Cortex of kidney (tissue), 1 donor: ENCODE measurements at places on chromosomes 5 and 9.

GRCh38 chr9:105127863-105128220, 116.6 kb upstream of the SLC44A1 start:
- no peak for DNase-seq

DNA sequence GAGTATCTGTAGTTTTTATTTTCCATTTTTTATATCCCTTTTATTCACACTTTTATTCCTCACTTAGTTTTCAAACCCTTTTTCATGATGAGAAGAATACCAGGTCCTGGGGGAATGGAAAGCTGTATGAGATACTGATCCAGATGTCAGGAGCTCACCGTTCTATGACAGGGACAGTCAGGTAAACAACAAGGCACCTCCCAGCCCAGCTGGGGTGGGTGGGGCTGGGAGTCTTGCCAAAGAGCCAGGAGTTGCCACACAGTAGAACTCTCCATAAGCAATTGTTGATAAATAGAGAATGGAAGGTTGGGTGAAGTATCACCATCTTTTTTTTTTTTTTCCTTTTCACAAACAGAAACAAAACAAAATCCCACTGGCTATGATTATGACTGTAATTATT, 225.8 kb downstream of the NSG2 start:
- DNase-seq = no peak

DNA sequence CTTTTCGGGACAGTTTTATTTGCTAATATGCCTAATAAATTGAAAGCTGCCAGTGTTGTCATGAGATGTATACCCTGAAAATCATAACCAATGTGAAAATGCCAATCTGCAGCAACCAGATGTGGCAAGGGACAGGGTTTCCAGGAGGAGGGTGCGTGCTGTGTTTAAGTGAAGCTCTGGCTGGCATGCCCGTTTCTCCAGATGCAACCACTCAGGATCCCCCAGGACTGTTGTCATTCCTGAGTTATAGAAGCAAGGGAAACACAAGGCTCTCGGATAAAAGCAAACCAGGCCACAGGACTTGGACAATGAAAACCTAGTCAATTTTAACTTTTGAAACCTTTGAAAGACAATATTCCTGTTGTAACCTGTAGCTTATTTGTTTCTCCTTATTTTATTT, 360.2 kb downstream of the SLIT3 start:
- no peak for DNase-seq

DNA sequence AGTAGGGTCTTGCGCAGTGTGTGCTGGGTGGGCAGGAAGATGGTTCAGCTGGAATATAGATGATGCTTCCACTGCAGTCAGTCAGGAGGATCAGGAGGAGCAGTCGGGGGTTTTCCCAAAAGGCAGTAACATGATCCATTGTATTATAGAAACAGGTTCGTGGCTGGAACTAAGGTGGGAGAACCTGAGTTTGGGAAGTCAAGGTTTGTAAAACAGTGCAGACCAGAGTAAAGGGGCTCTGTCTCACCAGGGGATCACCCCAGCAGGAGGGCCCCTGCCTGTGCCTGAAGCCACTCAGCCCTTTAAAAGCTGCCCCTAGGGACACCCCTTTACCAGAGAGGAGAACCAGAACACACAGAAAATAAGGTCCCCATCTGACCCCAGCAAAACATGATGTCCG, 213.4 kb downstream of the AUH start:
- DNase-seq = no peak

DNA sequence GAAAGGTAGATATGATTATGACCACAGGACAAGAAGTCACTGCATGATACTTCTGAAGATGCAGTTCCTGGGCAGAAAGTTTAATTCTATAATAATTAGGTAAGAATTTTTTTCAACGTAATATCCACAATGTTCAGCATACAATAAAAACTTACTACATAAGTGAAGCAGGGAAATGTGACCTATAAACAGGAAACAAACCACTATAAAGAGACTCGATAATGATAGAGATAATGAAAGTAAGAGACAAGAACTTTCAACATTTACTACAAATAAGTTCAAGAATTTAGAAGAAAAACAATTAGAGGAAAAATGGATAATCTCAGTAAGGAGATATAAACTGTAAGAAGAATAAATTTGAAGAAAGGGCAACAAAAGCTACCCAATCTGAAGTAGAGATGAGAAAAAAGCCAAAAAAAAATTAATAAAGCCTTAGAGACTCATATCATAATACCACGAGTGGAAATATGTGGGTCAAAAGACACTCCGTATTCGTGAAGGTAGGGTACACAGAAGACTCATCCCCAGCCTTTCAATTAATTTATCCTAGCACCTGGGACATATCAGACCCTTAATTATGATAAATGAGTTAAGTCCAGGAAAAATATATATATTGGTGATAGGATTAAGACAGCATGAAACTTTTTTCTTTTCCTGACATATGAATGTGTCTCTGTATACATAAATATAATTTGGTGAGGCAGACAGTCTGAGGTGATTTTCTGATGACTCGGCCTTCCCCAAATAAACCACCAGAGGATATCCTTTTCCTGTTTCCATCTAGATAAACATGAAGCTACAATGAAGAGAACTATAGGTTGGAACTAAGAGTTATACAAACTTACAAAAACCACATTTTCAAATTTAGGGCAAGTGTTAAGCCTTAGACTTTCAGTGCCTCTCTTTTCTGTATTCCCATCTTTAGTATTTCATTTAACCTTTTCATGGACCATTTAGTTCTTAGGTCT, 120.4 kb downstream of the RAPGEF6 start:
- no peak for DNase-seq

DNA sequence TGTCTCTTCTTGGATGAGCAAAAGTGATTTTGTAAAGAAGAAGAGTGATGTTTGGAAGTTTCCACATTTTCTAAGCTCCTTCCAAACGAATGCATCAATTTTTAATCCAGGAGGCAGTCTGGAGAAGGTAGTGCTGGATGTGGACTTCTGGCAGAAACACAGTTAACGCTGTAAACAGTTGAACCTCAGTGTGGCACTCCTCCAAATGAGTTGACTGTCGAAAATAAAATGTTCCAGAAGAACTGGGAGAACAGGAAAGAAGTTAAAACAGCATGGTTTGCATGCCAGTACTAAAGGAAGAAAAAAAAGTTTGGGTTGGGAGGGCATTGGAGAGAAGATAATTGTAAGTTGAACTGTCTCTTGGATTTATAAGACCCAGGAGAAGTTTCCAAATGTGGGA, 6.5 kb downstream of the ZNF462 start:
- DNase-seq = no peak

DNA sequence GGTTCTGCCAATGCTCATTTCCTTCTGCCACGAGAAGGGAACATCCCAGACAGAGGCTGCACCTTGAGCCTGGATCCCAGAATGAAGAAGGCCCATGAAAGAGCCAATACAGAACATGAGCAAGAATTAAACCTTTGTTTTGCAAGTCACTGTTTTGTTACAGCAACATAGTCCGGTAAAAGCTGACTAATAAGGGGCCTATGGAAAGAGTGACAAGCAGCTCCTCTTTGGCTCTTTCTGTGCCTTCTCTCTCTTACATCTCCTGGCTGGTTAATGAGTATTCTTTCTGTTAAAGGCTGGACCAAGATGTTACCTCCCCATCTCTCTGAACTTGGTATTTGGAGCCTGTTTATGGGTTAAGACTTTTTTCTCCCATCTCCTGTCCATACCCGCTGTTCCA, 10.8 kb downstream of the GFRA3 start:
- no peak for DNase-seq

DNA sequence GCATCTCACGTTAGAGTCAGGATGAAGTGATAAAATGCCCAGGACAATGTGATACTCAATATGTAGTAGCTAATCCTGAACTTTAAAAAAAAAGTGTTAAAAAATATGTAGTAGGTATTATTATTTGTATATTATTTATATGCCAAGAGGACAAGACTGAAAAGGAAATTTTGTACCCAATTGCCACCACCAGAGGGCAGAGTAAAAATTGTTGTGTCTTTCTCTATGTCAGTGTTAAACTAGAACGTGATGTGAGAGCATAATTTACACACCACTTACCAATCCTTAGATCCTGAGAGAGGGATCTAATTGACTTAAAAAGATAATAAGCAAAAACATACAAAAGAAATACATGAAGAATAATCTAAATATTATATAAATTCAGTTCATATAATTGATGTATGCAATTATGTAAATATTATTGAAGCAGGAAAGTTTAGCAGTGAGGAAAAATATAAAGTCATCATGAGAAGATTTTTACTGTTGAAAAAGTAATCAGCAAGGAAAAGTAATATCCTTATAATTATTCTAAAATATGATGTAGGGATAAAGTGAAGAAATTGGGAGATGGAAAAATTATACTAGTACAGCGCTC, 288.9 kb downstream of the RAB3C start:
- DNase-seq = no peak

- DNase-seq = no peak
These were observed 15.2 kb upstream of the ZCCHC9 start for GRCh38 chr5:81286059-81286617.

- no peak for DNase-seq
These were observed 987 bp downstream of the FBXW5 start for GRCh38 chr9:136943291-136944211.

GRCh38 chr5:135547590-135548254, 12.0 kb upstream of the NEUROG1 start:
- DNase-seq = no peak

GRCh38 chr9:81686614-81687520, 2.5 kb downstream of the TLE1 start:
- no peak for DNase-seq

GRCh38 chr9:137306850-137307254, 4.8 kb upstream of the NRARP start:
- no peak for DNase-seq

DNA sequence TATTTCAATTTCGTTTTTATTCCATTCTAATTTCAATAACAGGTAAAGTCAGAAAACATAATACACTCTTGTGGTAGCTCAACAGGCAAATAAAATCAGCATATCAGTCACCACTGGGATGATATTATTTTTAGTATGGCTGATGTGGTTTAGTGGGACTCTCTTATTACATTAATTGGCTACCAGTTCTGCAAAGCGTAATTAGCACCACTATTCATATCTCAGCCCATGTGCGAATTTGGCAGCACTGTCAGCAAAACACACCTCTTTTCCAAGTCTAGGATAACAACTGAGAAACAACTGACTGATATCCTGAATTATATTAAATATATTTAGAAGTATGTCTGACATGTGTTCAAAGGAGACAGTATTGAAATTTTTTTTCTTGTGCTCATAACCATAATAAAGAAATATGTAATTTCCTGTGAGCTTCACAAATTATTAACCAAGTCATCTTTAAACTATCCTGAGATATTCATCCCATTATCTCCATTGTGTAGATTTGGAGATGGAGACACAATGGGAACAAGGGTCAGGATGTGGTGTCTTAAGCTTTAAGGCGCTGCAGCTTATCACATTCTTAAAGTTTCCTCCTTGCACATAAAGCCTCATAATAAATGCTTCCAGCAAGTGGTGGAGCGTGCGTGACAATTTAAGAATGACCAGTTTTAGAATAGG, 212.4 kb downstream of the TLE1 start:
- no peak for DNase-seq

- DNase-seq = no peak
These were observed 85.2 kb upstream of the ALDH1A1 start for GRCh38 chr9:73038089-73038509.

DNA sequence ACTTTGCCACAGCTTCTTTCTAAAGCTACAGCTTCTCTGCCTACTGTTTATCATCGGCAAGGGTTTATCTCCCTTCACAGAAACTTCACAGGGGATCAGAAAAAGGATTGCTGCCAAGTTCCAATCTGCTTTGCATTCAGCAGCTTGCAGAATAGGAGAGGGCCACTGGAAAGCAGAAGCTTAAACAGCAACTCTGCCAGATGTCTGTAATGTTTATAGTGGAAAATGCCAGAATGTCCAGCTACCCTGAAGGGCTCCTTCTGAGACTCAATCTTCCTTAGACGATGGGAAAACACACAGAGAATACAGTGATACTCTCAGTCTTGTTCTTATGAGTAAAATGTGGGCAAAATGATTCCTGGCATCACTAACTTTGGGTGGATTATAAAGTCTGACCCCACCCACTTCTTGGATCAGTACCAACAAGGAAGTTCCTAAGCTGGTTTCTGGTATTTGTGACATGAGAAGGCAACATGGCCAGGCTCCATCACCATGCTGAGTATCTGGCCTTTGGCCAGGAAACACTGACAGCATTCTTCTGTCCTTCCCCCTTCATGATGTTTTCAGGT, 19.0 kb downstream of the STOM start:
- DNase-seq = no peak

DNA sequence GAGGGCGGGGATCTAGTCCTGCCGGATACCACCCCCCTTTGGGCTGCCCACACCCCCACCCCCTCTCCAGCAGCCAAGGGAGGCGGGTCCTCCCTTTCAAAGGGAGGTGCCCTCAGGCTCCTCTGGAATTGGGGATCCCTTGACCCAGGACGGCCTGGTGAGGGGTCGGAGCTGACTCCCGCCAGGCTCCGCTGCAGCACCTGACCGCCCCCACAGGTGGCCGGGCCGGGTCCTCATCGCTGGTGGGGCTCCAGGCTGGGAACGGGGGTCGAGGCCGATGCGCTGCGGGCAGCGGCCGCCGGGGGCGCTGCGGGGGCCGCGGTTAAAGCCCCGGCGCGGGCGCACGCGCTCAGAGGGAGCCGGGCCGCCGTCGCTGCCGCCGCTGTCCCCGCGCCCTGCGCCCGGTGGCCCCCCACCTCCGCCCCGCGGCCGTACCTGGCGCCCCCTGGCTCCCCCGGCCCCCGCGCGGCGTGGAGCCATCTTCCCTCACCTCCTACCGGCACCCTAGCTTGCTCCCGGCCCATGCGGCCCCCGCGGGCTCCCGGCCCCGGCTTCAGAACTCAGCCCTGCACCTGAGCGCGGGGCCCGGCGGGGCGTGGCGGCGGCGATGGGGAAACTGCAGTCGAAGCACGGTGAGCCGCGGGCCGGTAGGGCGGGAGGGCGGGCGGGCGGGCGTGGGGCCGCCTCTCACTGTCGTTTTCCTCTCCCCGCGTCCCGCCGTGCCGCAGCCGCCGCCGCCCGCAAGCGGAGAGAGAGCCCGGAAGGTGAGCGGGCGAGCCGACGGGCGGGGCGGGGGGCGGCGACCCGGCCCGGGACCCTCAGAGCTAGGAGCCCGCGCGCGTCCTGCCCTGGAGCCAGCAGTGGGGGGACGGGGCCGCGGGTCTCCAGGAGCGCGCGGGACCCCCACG, at the start of gene NKD2:
Gene NKD2, plus strand, starts transcription at position 352 of the 908 bp plus-strand sequence. Its CDS starts 256 bp downstream, at position 608.
- DNase-seq = no peak

- no peak for DNase-seq
These were observed 8.8 kb downstream of the MSX2 start for GRCh38 chr5:174733091-174733690.

- no peak for DNase-seq
These were observed 15.6 kb downstream of the JADE2 start for GRCh38 chr5:134540747-134541733.

GRCh38 chr9:112408819-112409218, 28.9 kb downstream of the HSDL2 start:
- DNase-seq = no peak
